ENCODE measurements at places on chromosomes 16 and 17.

DNA sequence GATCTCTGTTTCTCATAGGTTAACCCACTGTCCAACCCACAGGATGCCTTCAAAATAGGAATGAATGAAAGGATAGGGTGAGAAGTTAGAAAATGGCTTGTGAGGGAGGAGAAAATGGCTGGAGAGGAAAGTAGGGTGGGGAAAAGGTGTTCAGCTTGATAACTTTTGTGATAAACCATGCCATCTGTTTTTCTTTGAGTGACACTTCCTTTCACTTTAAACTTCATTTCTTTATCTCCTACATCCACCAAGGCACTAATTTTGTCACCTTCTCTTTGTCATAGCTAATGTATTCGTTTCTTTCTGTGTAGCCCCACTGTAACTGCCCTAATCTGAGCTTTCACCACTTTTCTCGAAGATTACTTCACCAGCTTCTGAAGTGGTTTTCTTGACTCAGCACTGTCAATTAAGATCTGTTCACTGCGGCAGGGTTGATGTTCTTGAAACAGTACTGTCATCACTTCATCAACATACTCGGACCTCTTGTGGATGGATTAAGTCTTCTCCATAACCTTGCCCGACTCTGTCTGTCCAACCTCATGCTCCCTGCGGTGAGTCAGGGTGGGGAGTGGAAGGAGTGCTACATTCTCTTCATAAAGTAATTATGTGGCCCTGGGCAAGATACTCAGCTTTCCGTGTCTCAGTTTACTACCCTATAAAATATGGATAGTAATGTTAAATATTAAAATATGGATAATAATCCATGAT lies 5.5 kb upstream of the KRT10 start:
- DNase-seq, result no peak

DNA sequence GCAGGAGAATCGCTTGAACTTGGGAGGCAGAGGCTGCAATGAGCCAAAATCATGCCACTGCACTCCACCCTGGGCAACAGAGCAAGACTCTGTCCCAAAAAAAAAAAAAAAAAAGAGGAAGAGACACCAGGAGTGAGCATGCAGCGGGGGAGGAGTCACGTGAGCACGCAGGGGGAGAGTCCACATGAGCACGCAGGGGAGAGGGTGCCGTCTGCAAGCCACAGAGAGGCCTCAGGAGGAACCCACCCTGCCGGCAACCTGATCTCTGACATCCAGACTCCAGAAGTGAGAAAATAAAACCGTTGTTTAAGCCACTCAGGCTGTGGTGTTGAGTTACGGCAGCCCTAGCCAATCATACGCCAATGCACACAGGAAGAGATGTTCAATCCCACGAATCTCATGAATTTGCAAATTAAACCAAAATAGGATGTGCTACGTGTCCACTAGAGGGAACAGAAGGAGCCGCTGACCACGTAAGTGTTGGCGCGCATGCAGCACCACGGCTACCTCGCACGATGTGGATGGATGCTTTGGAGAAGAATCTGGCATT lies 42.2 kb downstream of the CCDC57 start:
- DNase-seq, result no peak

DNA sequence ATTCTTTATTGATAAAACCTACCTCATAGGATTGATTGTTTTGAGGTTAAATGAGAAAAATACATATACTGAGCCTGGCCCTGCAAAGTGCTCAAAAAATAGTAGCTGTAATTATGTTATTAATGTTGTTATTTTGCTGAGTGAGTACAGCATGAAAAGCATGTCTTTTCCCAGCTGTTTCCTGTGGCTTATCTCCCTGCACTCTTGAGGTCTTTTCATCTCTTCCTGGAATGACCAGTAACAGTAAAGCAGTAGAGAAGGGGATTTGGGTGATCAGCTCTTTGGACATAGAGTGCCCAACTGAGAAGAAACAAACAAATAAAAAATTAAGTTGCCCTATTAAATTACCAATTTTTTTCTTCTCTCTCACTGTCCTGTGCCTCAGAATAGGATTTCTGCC lies 53.7 kb downstream of the NFAT5 start:
- no peak for DNase-seq

DNA sequence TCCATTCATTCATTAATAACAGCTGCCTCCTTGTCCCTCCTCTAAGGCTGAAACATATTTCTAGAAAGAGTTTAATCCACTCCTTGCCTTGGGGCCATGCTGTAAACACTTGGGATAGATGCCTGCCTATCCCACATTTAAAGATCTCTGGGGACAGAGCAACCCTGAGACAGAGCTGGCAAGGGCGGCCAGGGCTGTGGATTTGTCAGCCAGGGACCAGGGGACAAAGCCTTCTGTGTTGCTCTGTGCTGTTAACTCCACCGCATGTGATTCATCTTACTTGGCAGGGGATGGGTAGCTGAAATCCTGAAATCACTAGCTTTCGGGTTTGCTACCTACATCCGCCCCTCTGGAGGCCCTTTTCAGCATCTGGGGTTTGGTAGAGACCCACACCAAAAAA lies 392.9 kb downstream of the SLC39A11 start:
- no peak for DNase-seq

- no peak for DNase-seq
Measured at GRCh38 chr16:47046726-47047523, 73.5 kb upstream of the DNAJA2 start.

GRCh38 chr17:44555099-44555498 lies 2.2 kb upstream of the FZD2 start:
- no peak for DNase-seq

GRCh38 chr16:1408171-1408837 lies 6.2 kb downstream of the UNKL start:
- DNase-seq, result peak; percentile 92

DNA sequence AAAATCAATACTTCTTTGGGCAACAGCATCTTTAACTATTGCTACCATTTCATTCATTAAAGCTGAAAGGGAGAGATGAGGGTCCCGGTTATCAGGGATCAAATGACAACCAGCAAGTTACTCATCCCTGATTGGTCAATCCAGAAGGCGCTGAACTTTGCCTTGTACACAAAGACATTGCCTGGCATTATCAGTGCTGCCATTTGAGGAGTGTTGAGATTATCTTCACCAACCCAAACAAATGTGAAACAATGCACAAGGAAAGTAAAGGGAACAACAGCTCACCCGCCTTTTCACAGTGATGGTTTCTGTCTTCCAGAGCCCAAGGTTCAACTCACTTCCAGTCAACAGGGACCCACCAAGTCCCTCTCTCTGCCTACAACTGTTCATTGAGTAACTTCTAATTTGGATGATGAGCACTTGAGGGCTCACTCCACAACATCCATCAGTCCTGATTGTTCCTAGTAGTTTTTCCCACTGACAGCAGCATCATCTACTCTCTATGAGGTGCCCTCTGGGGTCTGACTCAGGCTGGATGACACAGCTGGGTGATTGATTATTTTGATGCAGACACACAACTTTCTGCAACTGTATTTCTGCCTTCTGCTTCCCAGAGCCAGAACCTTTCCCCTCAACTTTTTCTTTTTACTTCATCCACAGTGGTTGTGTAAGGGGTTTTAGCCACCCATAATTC lies 32.0 kb downstream of the LYRM9 start:
- no peak for DNase-seq

- peak; percentile 36 for DNase-seq
Measured at GRCh38 chr17:40326014-40326831, 17.2 kb downstream of the RARA start.

- no peak for DNase-seq
Measured at GRCh38 chr17:57861790-57862693, 12.2 kb upstream of the MRPS23 start.

DNA sequence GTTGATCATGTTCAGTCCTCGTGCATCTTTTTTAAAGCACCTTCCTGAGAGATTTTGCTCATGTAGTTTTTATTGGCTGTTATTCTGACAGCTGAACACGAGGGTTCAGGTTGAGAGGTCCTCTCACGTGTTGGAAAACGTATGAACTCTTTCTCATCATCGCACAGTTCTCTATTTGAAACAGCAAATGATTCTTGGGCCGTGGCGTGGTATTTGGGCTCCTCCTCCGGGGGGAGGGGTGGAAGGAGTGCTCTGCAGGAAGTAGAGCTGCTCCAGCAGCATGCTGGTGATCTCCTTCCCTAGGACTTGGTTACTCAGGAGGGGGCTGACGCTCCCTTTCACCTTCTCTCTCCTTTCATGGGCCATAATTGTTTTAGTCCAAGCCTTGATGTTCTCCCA lies 70.4 kb downstream of the KSR1 start:
- no peak for DNase-seq

GRCh38 chr16:80903616-80904015 lies 99.2 kb upstream of the CDYL2 start:
- DNase-seq, result no peak

- DNase-seq, result no peak
Measured at GRCh38 chr17:77842528-77843147, 115.9 kb upstream of the TNRC6C start.

DNA sequence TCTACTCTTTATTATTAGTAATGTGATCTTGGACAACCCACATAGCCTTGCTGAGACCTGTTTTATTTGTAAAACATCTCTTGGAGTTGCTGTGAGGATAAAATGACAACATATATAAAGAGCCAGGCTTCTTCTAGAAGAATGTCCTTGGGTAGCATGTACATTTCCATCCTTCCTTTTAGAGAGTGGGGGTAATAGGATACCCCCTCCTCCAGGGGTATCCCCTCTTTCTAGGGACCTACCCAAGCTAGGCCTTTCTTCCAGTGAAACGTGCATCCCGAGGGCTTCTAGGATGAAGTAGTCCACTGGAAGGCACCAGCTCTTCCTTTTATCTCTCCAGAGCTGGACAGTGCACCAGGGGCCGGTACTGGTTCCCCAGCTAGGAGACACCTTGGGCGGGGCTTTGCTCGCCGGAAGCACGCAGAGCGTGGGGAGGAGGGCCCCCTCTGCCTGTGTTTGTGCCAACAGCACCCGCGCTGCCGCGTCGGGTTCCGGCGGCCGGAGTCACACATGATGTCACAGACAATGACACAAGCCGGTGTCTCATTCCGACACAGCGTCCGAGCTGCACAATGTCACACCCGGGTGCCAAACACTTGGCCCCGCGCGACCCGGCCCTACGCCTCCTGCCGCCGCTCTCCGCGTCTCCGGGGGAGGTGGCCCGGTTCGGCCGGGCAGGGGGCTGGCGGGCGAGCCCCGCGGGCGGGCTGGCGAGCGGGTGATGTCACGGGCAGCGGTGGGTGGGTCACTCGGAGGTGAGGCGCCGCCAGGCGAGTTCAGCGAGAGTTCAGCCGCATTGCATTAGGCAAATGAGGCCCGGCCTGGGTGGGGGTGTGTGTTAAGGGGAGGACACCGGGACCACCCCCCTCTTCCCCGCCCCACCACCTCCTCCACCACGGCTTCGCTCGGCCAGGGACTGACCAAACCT lies 23.4 kb downstream of the GJD3 start:
- DNase-seq, result peak; percentile 78

- no peak for DNase-seq
Measured at GRCh38 chr17:7034955-7035590, 742 bp upstream of the SLC16A13 start.

DNA sequence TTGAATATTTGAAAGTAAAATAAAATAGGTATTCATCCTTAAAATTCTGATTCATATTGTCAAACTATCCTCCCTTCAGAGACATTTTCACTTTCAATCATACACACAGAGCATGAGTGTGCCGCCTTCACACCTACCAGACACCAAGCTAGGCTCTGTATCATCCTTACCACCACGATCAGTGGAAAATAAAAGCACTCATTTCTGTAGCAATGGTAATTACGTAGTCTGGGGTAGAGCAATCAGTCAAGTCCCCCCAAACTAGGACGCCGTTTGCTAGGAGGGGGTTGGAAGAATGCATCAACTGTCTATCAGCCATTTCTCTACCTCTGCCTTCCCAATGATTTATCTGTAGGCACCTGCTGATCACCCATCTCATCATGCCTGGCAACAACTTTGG lies 84.6 kb upstream of the GRIN2A start:
- no peak for DNase-seq

- DNase-seq, result no peak
Measured at GRCh38 chr17:69090365-69090764, 29.6 kb upstream of the ABCA9 start.

DNA sequence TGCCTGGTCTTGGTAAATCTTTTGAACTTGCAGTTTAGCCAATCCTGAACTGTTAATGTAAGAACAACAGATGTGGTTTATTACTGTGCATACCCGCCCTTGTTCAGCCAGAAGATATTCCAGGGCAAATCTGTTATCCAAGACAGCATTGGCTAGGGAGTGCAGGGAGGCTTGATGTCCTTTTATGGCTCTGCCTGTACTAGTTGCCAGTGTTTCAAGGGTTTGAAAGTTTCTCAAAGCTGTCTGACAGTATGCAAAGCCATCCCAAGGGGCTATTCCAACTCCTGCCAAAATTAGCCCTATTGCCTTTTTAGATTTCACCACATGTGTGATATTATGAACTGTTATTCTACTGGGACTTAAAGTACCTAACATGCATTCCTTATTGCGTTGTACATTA lies 30.1 kb downstream of the LCMT1 start:
- DNase-seq, result no peak

- peak; percentile 59 for DNase-seq
Measured at GRCh38 chr17:42659079-42659931, at the start of gene TUBG2. Gene TUBG2, plus strand, starts transcription at chr17:42659284. Its CDS starts 220 bp downstream, at chr17:42659504.

DNA sequence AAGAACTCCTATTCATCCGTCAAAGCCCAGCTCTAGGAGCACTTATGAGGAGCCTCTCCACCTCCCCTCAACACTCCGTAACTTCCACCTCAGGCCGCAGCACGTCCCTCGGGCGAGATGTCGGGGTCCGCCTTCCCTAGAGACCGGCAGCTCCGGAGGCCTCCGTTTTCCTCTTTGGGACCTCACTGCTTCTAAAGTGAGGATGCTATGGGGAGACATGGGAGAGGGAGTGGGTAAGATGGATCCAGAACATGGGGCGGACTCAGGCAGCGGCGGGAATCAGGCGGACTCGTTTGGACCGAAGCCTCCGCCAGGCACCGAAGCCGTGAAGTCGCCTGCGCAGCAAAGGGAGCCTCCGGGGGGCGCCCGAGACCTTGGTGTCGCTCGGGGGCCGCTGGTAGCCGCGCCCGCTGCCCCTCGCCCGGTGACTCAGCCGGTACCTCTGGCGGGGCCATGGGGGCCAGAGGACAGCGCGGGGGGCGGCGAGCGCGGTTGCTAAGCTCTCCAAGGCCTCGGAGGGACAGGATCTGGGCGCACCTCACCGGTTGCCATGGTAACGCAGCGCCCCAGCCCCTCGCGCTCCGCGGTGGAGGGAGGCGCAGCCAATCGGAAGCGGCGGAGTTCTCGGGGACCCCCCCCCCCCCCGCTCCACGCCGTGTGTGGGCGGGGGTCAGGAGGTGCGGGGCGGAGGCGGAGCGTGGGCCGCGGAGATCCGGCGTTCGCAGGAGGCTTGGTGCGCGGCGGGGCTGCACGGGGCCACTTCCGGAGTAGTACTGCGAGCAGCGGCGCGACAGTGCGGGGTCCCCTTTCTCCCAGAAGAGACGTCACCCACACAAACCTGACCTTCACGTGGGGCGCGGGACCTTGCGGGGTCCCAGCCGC lies 1.3 kb upstream of the HIC1 start:
- peak; percentile 58 for DNase-seq

- no peak for DNase-seq
Measured at GRCh38 chr17:59859444-59860025, 33.2 kb downstream of the TUBD1 start.

All from activated CD4-positive, CD25-positive, alpha-beta regulatory T cell (primary cell).